ENCODE measurements at places on chromosomes 3 and 15. TPM values are rescaled to one million over a fixed set of nuclear protein-coding genes. Genes with fewer than 3 reads are reported as not detected.

FAM107A gene
- 1.3 TPM for total RNA-seq

CNTN3 gene
- 0.84 TPM for total RNA-seq

P3H2 gene
- total RNA-seq, result 6.4 TPM

STX19 gene
- total RNA-seq, result not detected

COLQ gene
- total RNA-seq, result 0.17 TPM

GRM7 gene
- total RNA-seq, result not detected

DPPA2 gene
- total RNA-seq, result not detected

TMEM43 gene
- 99.5 TPM for total RNA-seq

USP50 gene
- not detected for total RNA-seq

OCA2 gene
- not detected for total RNA-seq

CLDN18 gene
- total RNA-seq, result not detected

WDR93 gene
- 0.15 TPM for total RNA-seq

CYP8B1 gene
- total RNA-seq, result not detected

SAXO2 gene
- 0.50 TPM for total RNA-seq

RBPMS2 gene
- 0.59 TPM for total RNA-seq

CKMT1B gene
- total RNA-seq, result not detected

PIK3R4 gene
- 27.7 TPM for total RNA-seq

DNAH1 gene
- 0.50 TPM for total RNA-seq

NEDD4 gene
- total RNA-seq, result 23.9 TPM

AMT gene
- 2.5 TPM for total RNA-seq

ZNF662 gene
- total RNA-seq, result 1.0 TPM

OSTN gene
- total RNA-seq, result not detected

LRRC15 gene
- not detected for total RNA-seq

ZNF619 gene
- 2.9 TPM for total RNA-seq

NPAP1 gene
- total RNA-seq, result not detected

SPINK8 gene
- total RNA-seq, result not detected

CTXN2 gene
- total RNA-seq, result not detected
